ENCODE measurements at places on chromosomes 13 and 19.

GRCh38 chr19:21352830-21353229 lies 6.0 kb upstream of the ZNF738 start:
- no peak for DNase-seq

DNA sequence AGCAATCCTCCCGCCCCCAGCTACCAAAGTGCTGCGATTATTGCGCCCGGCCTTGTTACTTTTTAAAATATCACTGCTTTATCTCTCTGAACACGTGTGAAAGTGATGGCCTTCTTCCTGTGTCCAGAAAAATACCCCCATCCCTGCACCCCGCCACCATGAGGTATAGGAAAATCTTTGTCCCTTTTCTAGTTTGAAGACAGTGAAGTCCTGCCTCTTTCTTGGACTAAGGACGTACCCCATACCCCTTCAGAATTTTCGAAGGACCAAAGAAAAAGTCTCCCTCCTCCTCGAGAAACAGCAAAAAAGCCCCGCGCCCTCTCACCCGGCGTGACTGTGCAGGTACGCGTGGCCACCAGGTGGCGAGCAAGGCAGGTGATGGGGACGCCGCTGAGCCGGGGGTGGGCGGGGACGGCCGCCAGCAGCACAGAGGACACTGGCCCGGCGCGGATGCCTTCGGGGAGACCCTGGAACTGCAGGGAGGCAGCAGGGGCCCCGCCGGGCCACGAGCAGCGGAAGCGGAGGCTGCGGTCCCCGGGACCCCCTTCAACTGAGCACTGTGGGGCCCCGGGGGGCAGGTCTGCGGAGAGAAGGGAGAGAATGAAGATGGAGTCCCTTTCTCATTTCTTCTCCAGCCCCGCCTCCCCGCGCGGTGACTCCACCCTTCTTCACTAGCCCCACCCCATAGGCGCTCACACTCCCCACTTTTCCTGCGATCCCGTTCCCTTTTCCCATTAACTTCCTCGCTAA lies 3.2 kb downstream of the VSIG10L start:
- DNase-seq: no peak

DNA sequence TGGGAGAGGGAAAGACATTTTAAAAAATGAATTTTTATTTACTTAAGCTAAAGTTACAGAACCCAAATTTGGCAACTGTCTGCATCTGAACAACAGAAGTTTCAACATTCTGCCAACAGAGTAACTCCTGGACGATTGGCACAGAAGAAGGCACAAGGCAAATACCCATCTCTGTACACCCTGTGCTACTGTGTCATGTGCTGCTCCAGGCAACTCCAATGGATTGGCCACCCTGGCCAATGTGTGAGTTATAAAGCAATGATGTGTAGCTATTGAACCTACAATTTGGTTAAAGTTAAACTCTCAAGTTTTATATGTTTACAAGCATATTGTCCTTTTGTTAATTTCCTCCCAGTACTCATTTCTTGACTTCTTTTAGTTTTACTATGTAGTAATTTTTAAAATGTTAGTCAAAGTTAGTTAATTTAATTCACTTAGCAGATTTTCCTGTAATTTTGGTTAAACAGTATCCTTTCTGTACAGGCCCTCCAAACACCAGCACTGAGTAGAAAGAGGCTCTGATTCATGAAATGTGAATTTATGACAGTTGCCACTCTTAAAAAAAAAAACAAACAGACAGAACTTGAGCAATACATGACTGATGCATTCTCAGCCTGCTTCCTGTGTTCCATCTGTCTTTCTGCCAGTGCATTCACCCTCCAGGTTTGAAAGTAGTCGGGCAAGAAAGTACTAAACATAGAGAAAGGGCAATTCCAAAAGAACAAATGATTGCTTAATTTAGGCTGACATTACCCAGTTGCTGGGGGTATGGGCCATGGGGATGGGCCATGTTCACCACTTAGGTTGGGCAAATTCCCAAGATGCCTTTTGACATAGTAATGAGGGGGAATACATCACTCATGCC lies 5.9 kb downstream of the STARD13 start:
- no peak for DNase-seq

GRCh38 chr13:107817647-107818287 lies 397.6 kb downstream of the LIG4 start:
- no peak for DNase-seq

All from NCI-H510A treated with DMSO at 0.1 percent for 48 hours (cell line).